ENCODE measurements at places on chromosomes 12 and 14. TPM values are rescaled to one million over a fixed set of nuclear protein-coding genes. Genes with fewer than 3 reads are reported as not detected.

The FAM222A gene
- polyA plus RNA-seq, result 6.3 TPM

The SLC7A7 gene
- 660 TPM for polyA plus RNA-seq

The KLRC4 gene
- polyA plus RNA-seq, result 0.87 TPM

The PRPF39 gene
- 69.0 TPM for polyA plus RNA-seq

The KRT72 gene
- 2.0 TPM for polyA plus RNA-seq

The TPH2 gene
- polyA plus RNA-seq, result 0.04 TPM

The MYH6 gene
- polyA plus RNA-seq, result 0.03 TPM

The SYNE3 gene
- 1.2 TPM for polyA plus RNA-seq

The TAS2R30 gene
- polyA plus RNA-seq, result 0.07 TPM

The SBNO1 gene
- 18.8 TPM for polyA plus RNA-seq

The EPYC gene
- 0.13 TPM for polyA plus RNA-seq

The LRRC23 gene
- 8.2 TPM for polyA plus RNA-seq

The PTPN21 gene
- polyA plus RNA-seq, result 11.9 TPM

The FKBP3 gene
- 92.4 TPM for polyA plus RNA-seq

The BBS10 gene
- 12.6 TPM for polyA plus RNA-seq
